ENCODE measurements at places on chromosomes 16 and 17.
A peak's percentile ranks its signal among the peaks of the same experiment; 100 is the strongest.

GRCh38 chr16:79826732-79827475, 226.4 kb upstream of the MAF start:
- no peak for DNase-seq

DNA sequence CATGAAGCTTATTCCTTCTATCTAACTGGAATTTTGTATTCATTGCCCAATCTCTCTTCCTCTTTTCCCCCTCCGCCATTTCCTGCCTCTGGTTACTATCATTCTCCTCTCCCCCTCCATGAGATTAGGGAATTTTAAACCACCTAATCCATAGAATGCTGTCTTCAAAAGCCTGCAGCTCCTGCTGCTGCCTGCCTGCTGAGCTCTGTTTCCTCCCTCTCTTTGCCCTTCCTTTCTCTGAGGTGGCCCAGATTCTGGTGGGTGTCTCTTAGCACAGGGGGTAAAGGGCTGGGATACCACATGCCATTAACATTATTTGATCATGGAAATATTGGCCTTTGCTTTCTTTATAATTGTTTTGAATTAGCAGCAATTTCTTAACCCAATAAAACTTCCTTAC, 241.6 kb downstream of the CNTNAP4 start:
- no peak for DNase-seq

- no peak for DNase-seq
These were observed 116.3 kb downstream of the SOX9 start for GRCh38 chr17:72236980-72237633.

DNA sequence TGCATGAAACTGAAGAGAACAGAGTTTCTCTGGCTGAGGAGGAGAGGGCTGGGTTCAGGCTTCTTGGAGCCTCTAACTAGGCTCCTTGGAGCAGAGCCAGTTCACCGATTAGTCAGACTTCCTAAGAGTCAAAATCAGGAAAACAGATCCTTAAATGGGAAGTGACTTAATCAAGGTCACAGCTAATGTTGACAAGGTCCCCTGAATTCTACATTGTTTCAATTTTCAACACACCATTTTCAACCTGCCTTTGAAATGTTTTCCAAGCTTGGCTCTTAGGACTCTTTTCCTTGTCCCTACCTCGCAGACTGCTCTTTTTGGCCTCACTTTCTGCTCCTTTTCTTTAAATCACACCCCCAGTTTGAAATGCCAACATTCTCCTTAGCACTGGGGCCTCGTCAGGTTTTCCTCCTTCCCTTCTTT, 16.3 kb downstream of the MYL4 start:
- no peak for DNase-seq

DNA sequence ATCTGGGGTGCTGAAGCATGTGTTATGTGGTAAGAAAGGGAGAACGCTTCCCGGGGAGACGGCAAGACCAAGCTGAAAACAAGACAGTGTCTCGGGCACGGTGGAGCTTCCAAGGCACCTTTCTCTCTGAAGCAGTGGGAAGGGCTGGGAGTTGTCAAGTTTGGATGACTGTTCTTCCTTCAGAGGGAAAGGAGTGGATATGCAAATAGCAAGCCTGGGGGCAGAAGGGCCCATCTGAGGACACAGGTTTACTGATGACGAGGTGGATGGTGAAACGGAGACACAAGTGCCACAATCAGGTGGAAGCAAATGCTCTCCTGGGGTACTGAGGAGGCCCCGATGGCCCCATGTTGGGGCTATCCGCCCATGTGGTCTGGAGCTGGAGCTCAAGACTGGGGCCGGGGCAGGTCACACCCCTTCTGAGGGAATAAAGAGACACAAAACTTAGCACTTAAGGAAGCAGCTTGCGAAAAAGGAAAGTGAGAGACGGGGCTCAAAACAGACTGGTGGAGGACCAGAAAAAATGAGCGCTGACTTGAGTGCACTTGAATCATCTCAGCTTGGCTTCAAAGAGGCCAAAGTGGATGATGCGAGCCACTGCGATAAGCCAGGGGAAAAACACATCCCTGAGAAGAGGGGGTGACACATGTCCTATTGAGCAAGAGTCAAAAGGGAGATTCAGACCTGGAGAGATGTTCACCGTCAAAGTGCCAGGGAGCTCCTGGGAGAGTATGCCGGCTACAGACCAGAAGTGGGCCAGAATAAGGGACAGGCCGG, 34.8 kb upstream of the MTSS2 start:
- DNase-seq, result no peak

DNA sequence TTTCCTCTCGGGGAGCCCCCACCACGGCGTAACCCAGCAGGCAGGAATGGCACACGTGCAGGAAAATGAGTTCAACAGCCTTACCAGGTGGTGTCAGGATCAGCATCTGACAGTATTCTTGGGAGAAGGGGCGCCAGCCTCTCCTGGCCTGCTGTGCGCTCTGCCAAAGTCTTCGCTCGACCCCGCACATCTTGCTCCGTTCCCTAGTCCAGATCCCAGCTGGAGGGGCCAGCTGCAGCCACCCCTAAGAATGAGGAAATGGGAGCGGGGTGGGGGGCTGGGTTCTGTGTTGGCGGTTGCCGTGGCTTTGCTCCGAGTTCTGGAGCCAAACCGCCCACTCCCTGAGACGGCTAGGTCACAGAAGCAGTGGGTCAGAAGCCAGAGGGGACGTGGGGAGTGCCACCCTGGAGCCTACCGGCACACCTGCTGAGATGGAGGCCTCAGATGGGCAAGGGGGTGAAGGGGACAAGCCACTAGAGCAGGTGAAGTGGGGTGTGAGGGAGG, at the start of gene CHCT1:
Gene CHCT1, plus strand, starts transcription at position 328 of the 504 bp plus-strand sequence. Its CDS starts 104 bp downstream, at position 432.
- DNase-seq, result no peak

DNA sequence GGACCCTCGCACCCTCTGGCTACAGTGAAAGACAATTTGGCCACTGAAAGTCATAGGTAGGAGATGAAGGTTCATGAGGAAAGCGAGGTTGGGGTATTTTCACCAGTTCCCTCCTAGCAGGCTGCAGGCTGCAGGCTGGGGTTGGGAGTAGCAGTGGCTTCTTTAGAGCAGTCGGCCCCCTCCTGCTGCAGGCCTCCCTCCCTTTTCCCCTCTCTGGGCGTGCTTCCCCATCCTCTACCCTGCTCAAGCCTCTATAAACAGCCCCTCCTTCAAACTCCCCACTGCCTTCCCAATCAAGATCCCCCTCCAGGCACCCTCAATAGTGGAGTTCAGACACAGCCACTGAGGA, 41.8 kb downstream of the GAS7 start:
- no peak for DNase-seq

- DNase-seq, result no peak
These were observed 4.3 kb upstream of the C16orf95 start for GRCh38 chr16:87321336-87322107.

DNA sequence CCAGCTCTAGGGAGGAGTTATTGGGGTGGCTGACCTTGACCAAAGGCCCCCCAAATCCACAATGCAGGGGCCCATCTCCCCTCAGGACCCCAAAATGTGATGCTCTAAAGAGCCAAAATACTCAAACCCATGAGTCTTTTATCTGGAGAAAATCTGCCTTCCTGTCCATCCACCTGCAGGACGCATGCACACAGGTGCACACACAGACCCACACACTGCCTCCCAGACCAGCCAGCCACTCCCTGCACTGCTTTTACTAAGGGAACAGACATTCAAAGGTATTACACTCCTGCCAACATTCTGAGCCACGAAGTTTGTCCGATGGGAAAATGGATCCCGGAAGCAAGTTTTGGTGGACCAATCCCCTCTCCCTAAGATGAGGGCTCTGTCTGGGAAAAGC, 76.1 kb upstream of the CDH5 start:
- DNase-seq, result no peak

GRCh38 chr17:3534881-3535252, 22.7 kb downstream of the TRPV3 start:
- no peak for DNase-seq

DNA sequence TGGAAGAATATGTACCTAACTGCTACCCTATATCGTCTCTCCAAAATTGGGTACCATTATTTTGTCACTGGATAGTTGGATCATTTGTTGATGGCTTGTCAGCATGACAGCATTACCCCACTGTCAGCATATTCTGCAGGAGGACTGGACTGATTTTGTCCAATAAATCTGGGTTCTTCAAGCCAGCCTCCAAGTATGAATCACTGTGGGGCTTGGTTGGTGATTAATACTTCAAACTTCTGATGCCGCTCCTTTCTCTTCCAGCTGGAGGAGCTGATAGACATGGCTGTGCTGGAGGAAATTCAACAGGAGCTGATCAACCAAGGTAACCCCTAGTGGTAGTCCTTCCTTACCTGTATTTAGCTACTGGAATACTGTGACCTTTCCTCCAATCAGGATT, 2.5 kb downstream of the RPAIN start:
- no peak for DNase-seq

DNA sequence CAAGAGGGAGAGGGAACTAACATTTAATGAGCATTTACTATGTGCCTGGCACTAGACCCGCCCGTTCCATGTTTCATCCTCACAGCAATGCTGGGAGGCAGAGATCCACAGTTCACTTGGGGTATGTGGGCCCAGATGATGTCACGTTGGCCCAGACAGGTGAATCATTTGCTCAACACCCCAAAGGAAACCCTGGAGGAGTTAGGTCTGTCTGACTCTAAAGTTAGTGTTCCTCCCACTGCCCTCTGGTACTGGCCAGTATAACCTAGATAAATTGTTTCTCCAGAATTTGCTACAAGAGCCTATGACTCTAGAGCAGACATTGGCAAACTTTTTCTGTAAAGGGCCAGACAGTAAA, 164.6 kb downstream of the VPS53 start:
- no peak for DNase-seq

- DNase-seq, result no peak
These were observed 47.9 kb downstream of the SCPEP1 start for GRCh38 chr17:57025876-57026275.

- DNase-seq, result no peak
These were observed 43.7 kb upstream of the TAOK1 start for GRCh38 chr17:29346462-29346861.

DNA sequence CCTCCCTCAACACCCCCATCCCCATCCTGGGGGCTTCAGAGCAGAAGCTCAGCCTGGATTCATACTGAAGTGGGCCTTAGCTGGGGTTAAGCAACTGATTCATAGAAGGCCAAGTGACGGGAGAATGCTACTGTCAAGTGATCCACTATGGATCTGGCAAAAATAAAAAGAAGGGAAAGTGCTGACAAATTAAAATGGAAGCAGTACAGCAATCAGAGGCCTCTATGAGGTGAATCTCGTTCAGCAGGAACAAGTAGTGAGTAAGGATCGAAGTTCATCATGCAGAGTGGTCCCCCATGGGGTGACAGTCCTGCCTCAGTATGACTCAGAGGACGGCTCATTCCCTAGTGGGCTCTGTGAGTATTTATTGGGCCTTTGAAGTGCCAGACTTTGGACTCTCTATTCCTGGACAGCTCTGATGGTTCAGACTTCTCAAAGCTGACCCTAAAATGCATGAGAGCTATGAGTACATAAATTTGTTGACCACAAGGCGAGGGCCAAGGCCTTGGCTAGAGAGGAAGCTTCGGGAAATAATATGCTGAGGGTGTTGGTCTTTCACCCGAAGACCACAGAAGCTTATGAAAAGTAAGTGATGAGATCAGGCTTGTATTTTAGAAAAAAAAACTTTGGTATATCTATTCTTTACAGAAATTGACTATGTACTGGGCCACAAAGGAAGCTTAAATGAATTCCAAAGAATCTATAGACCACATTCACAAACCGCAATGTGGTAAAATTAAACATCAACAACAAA, 5.3 kb upstream of the NSMCE1 start:
- peak; percentile 74 for DNase-seq

DNA sequence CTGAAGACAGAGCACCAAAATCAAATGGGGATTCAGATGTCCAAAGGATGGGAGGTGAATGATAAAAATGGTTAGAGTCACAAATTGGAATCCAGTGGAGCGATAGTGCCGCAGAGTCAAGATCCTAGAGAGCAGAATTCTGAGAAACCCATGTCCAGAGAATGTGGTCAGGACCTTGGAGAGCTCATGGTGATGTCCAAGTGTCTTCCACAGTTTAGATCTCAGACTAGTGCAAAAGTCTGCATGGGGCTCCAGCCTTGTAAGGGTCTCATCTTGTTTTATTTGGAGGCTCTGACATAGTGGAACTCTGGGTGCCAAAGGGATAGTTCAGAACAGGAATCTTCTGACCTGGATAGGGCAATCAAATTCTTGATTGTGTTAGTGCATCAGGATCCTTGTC, 245.9 kb upstream of the HSBP1 start:
- no peak for DNase-seq

GRCh38 chr16:56910654-56911539, 21.0 kb upstream of the HERPUD1 start:
- no peak for DNase-seq

- DNase-seq, result no peak
These were observed 21.3 kb downstream of the KANSL1 start for GRCh38 chr17:46171939-46172338.

DNA sequence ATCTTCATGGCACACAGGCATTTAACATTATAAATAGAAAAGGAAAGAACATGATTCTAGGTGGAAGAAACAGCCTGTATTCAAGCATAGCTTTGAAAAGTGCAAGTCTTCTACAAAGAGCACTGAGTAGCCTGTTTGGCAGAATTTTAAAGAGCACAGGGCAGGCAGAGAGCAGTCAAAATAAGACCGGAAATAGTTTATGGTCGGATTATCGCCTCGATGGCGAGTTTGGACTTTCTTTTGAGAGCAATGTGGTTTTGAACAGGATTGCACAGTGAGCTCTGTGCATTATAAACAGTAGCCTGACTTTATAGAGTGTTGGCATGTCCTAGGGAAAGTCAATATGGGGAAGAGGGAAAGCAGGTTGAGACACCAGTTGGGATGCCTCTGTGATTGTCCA, 6.2 kb upstream of the TMEM100 start:
- no peak for DNase-seq

GRCh38 chr17:35991075-35991474, 4.5 kb upstream of the CCL14 start:
- DNase-seq, result no peak

- DNase-seq, result peak; percentile 75
These were observed 892 bp downstream of the ABCC1 start for GRCh38 chr16:15950161-15950854.

GRCh38 chr16:229731-230281, 557 bp upstream of the LUC7L start:
- no peak for DNase-seq

DNA sequence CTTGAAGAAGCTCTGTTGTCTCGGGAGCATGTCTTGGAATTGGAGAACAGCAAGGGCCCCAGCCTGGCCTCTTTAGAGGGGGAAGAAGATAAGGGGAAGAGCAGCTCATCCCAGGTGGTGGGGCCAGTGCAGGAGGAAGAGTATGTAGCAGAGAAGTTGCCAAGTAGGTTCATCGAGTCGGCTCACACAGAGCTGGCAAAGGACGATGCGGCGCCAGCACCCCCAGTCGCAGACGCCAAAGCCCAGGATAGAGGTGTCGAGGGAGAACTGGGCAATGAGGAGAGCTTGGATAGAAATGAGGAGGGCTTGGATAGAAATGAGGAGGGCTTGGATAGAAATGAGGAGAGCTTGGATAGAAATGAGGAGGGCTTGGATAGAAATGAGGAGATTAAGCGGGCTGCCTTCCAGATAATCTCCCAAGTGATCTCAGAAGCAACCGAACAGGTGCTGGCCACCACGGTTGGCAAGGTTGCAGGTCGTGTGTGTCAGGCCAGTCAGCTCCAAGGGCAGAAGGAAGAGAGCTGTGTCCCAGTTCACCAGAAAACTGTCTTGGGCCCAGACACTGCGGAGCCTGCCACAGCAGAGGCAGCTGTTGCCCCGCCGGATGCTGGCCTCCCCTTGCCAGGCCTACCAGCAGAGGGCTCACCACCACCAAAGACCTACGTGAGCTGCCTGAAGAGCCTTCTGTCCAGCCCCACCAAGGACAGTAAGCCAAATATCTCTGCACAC, 21.2 kb downstream of the AKAP1 start:
- no peak for DNase-seq
